Kidney glomerular epithelial cell (primary cell): ENCODE measurements at places on chromosomes 2 and 18.

GRCh38 chr2:26068602-26069298, 34.9 kb downstream of the RAB10 start:
- peak; percentile 60 for DNase-seq

DNA sequence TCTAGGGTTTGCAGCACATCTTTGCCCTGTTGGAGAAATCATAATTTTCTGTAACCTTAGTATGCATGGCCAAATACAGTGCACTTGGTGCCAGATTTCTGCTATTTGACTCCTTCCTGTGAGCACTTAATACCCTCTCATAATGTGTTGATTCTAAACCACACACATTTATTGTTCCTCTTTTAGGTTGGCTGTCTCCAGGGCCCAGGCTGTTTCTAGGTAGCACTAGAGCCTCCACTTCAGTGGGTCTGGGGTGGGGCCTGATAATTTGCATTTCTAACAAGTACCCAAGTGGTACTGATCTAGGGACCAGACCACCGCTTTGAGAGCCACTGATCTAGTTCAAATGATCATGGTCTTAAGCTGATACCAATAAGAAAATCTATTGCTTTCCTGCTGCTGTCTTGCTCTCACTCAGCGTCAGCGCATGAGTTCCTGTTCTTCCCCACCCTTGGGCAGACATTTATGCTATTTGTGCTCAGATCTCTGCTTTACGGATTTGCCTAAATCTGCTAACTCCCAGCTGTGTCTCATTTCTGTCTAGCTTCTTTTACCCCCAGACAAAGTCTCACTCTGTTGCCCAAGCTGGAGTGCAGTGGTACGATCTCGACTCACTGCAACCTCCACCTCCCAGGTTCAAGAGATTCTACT, 7.4 kb downstream of the PTRHD1 start:
- no peak for DNase-seq

- DNase-seq, result no peak
These were observed 68.7 kb downstream of the TMEM247 start for GRCh38 chr2:46548103-46548486.

DNA sequence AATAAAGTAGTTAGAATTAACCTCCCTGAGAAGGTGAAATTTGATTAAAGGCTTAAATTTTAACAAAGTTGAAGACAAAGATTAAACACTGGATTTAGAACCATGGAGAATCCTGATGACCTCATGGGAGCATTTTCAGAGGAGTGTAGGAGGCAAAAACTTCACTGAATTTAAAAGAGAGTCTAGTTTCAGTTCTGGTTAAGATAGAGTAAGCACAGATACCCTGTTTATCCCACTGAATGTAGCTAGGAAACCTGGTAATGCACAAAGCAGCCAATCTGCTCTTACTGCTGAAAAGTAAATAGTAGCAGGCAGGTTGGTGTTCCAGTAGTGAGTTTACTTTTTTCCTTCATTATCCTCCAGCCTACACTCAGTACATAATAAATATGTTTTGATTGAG, 654.9 kb upstream of the SYT4 start:
- DNase-seq, result peak; percentile 48

GRCh38 chr2:12605936-12606335, 110.8 kb upstream of the TRIB2 start:
- peak; percentile 66 for DNase-seq

DNA sequence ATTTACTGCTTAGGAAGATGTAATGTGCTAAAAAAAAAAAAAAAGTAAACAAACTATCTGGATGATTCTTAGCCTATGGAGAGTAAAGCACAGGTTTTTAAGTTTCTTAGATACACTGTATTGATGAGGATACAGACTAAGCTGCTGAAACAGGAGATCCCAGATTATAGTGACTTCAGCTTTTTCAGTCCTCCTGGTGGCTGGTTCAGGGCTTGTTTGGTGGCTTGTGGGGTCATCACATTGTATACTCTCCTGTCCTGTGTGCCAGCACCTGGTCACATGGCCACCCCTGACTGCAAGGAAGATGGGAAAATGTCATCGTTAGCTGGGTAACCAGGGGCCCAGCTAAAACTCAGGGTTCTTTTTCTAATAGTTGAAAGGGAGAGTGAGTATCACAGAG, 31.4 kb downstream of the RAB31 start:
- no peak for DNase-seq

- DNase-seq, result no peak
These were observed 64.0 kb downstream of the ADNP2 start for GRCh38 chr18:80173060-80173459.

- peak; percentile 78 for DNase-seq
These were observed 62.7 kb upstream of the KIF5C start for GRCh38 chr2:148812306-148812705.

DNA sequence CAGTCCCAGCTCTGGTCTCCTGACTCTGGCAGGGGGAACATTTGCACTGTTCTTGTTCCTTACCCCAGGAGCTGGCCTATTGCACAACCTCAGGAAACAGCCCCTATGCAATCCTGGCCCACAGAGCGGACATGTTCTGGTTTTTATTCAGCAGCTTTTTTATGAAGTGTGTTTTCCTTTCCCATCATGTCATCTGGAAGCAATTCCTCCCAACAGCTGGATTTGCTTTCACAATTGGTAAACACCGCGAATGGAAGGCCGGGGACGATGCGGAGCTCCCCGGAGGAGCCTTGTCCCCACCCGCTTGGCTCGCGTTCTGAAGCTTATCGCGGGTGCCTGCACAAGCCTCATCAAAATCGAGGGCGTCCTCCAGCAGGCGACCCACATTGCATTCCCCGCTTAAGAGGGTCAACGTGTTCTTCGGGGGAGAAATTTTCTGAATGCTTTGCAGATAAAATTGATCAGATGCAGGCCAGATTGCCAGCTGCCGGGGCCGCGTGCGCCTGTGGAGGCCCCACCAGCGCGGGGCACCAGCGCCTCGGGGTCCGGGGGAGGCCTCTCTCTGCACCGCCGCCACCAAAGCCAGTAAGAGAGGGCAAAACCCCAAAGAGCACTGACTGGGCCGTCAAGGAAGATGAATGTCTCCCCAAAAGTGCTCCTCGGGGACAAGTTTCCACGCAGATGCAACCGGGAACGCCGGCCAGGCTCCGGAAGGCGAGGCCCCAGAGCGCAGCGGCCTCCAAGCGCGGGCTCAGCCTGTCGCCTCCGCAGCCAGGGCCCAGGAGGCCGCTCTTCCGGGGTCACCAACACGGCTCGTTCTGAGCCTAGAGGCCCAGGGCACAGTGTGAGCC, 60.3 kb upstream of the SP3 start:
- no peak for DNase-seq

- no peak for DNase-seq
These were observed 188.6 kb downstream of the SH3RF3 start for GRCh38 chr2:109317471-109318095.

DNA sequence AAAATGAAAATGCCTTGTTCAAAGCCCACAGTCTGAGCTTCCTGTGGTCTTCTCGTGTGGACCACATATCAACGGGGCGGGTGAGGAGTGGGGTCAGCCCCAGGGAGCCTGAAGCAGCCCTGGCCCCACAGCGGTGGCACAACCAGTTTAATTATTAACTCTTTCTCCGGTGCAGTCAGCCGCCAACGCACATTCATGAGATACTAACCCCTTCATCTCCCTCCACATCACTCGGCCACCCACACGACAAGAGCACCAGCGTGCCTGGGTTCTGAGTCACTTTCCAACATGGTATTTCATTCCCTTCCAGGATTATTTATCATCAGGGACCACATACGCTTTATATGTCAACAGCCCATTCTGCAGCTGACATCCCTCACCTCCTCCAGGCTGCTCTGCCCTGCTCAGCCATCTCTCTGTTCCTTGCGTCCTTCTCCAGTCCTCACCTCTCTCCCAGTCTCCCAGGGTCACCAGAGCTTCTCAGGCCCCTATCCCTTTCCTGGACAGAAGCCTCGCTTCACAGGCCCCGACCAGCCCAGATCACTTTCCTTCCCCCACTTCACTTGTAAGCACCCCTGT, 48.0 kb upstream of the ID2 start:
- peak; percentile 99 for DNase-seq

GRCh38 chr2:122216071-122216470, 460.6 kb downstream of the TSN start:
- DNase-seq, result no peak

- no peak for DNase-seq
These were observed 9.4 kb upstream of the AGFG1 start for GRCh38 chr2:227462462-227462951.

DNA sequence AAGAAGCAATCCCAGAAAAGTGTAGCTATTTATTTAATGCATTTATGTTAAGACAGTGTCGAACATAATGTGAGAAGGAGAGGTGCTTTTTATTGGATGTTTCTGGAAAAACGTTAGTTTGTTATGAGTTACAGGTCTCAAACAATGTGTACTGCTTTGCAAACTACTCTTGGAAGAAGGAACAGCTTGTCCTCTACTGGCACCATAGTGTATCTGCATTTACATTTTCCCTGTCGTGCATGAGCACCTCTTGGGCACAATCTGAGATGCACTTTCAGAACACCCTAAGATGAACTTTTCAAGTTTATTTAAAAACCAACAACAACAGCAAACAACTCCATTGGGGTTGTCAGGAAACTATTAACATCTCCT, 22.8 kb downstream of the CCNYL1 start:
- peak; percentile 60 for DNase-seq

DNA sequence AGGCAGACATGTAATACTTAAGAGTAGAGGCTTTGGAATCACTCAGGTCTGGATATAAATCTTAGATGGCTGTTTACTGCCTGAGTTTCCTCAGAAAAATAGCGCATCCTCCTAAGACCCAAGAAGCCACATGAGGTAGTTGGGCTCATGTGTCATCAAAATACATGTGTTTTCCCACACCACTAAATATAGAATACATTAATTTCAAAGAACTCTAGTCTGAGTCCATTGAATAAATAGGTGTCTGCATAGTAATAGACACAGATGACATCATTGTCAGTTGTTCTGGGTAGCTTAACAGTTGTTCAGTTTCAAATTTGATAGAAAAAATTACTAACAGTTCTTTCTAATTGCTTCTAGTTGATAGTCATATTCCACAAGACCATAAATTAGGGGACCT, 9.6 kb downstream of the PPP1R1C start:
- no peak for DNase-seq

DNA sequence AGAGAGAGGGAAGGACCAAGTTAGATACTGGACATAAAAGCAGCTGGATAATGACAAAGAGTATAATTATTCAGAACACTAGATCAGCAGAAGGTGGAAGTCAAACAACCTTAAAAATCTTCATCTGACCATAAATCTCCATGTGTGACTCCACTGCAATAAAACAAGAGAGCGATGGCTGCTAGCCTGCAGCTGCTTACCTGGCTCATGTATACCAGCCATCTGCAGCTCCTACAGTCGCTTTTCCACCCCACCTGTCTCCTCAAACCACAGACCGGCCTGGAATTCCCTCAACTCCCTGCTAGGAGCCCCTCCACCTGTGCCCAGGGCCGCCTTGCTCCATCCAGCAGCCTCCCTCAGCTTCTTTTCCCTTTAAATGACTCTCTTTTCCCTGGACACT, 64.5 kb downstream of the SLC4A5 start:
- DNase-seq, result no peak

GRCh38 chr2:101419096-101419663, 31.9 kb upstream of the CREG2 start:
- peak; percentile 72 for DNase-seq
